ENCODE measurements at places on chromosomes 13 and 19.

DNA sequence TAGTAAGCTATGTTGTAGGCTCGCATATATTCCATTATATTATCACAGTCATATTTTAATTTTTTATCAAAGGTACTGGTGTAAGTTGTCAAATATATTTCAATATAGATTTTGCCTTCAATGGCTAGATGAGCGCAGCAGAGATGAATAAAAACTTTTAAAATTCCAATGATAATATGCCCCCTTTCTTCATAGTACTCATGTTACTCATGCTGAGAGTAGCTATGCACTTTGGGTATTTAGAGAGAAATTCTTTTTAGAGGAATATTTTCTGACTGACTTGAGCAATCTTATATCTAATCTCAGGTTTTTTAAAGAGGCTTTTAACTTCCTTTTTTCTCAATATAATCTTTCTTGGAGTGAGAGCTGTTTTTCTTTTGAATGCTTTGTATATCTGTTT, 11.4 kb downstream of the ZNF254 start:
- no peak for DNase-seq

DNA sequence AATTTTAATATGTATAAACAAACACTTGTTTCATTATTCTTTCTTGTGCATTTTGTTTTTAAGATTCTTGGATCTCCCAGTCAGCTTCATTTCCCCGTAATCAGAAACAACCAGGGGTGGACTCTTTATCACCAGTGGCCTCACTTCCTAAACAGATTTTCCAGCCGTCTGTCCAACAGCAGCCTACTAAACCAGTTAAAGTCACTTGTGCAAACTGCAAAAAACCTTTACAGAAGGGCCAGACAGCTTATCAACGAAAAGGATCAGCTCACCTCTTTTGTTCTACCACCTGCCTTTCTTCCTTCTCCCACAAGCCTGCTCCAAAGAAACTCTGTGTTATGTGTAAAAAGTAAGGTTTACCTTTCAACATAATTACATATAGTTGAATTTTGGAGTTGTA, 44.3 kb downstream of the ZMYM2 start:
- no peak for DNase-seq

- no peak for DNase-seq
Measured at GRCh38 chr19:31099515-31100205, 249.6 kb downstream of the TSHZ3 start.

- DNase-seq = no peak
Measured at GRCh38 chr13:40355126-40355724, 311.2 kb downstream of the FOXO1 start.

- DNase-seq = no peak
Measured at GRCh38 chr13:91357613-91358386, 10.3 kb downstream of the MIR17HG start.

- no peak for DNase-seq
Measured at GRCh38 chr19:47155148-47155547, 24.5 kb downstream of the SAE1 start.
